ENCODE measurements at places on chromosomes 1 and 21.

DNA sequence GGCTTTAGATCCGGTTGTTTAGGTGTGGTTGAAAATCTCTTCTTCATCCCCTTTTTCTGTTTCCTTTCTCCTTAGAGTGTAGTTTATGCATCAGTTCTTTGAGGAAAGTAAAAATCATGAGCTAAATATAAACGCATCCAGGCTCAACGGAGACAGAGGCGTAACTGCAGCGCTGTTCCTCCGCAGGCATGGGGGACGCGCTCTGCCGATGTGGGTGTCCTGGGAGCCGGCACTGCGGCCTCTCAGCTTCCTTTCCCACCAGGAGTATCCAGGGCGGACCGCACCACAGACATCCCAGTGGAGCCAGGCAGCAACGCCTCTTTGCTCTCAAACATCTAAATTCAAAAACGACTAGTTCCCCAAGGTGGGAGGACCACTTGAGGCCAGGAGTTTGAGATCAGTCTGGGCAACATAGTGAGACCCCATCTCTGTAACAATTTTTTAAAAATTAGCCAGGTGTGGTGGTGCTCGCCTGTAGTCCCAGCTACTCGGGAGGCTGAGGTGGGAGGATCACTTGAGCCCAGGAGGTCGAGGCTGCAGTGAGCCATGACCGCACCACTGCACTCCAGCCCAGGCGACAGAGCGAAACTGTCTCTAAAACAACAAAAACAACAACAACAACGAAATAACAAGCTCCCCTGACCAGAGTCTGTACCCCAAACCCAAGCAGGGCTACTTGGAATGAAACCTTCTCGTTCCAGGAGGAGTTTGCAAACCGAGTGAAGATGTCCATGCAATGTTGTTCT is 16.4 kb downstream of the SLC45A1 start:
- no peak for DNase-seq

- no peak for DNase-seq
These were observed 57.5 kb upstream of the KIAA0040 start for GRCh38 chr1:175250027-175250426.

- DNase-seq = no peak
These were observed 4.5 kb downstream of the TRAF5 start for GRCh38 chr1:211331011-211331709.

DNA sequence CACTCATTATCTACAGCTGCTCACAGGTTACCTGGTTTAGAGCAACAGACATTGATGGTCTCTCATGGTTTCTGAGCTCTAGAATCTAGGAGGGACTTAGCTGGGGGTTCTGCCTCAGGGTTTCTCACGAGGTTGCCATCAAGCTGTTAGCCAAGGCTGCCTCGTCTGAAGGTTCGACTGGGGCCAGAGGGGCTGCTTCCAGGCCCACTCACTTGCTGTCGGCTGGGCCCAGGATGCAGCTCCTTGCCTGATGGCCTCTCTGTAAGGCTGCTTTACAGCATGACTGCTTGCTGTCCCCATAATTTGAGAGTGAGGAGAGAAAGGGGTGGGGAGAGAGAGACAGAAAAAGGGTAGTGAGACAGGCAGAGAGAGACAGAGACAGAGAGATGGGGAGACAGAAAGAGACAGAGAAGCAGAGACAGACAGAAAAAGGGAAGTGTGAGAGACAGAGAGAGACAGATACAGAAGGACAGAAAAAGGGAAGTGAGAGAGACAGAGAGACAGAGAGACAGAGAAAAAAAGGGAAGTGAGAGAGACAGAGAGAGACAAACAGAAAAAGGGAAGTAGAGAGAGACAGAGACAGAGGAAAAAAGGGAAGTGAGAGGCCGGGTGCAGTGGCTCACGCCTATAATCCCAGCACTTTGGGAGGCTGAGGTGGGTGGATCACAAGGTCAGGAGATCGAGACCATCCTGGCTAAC is 106.8 kb upstream of the C1orf174 start:
- no peak for DNase-seq

DNA sequence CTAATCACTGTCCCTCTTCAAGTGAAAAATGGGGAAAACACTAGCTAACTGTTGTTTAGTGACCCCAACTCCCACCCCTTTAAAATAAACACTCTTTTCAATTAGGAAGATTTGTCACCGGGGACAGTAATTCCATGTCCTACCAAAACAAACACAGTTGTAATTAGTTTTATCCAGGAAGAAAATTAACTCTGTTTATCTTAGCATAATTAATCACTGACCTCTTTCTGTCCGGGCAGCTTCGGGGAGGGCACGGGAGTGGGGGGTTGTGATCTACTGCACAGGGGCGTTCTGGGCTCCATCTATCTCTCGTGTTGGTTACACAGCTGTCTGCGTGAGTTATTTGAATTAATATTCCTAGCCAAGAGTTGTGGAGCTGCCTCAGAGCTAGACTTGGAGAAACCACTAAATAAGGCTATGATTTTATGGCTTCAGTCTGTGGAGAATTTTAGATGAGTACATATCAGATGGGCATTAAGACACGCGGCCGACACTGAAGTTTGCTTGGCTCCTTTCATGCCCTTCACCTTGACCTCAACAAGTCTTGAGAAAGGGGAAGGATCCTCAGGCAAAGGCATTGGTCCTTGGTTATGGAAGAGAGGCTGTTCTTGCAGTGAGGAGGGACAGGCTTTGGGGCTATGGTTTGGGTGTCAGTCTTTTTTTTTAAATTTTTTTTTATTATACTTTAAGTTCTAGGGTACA is 102.0 kb upstream of the TRABD2B start:
- DNase-seq = no peak

DNA sequence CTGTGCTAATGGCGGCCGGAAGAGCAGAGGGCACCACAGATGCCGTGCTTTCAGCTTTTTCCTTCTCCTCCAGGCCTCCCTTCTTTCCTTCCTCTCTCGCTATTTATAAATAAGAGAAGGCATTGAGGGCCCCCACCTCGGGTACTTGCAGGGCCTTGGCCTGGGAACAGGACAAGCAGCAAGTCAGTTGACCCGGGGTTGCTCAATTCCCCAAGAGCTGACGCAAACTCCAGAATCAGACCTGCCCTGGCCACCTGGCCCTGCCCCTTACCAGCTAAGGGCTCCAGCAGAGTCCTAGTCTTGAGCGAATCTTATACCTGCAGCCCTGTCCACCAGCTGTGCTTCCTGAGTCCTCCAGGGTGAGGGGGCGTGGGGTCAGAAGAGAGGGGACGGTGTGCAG is 13.5 kb downstream of the TNFRSF1B start:
- no peak for DNase-seq

DNA sequence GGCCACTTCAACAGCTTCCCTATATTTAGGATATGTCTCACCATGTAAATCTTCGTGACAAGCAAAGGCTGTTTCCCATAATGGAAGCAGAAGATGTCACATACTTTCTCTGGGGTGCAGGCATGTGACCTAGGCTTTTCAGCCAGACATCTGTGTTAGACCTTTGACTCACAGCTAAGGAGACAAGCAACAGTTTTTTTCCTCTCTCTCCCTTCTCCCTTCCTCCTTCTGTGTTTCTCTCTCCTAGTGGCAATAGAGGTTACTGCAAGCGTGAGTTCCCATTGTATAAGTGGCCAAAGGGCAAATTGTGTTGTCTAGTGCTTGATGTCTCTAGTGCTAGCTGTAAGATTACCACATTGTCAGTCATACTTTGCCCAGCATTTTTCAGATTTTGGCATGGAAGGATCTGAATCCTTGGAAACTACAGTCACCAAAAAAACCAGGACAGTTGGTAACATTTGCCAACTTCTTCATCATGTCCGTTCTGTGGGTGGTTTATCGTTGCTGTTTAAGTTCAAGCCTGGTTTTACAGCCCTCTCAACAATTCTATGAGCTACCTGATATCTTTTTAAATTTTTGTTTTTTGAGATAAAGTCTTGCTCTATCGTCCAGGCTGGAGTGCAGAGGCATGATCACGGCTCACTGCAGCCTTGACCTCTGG is 44.4 kb upstream of the RABGAP1L start:
- no peak for DNase-seq

- DNase-seq = no peak
These were observed 335.7 kb upstream of the SNX7 start for GRCh38 chr1:98325646-98326440.

- DNase-seq = no peak
These were observed 6.3 kb upstream of the ATP1B1 start for GRCh38 chr1:169100208-169100607.

DNA sequence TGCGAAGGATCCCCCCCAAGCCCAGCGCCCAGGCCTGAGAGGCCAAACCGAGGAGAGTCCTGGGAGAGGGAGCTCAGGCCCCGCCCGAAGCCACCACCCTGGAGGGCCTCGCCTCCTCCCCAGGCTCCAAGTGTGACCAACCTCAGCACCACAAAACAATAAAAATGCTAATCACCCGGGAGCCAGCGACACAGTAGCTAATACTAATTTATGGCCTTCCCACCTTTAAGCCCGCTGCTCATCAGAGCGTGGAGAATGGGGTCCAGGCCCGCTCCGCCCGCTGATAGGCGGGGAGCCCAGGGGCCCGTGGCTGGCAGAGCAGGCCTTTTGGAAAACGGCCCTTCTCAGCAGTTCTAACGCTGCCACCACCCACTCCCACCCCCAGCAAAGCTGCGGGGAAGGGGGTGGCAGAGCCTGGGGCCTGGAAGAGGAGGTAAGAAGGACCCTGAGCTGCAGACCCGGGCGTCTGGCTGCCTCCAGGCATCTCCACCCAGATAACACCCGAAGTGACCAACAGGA is 20.4 kb upstream of the TAS1R2 start:
- DNase-seq = no peak

DNA sequence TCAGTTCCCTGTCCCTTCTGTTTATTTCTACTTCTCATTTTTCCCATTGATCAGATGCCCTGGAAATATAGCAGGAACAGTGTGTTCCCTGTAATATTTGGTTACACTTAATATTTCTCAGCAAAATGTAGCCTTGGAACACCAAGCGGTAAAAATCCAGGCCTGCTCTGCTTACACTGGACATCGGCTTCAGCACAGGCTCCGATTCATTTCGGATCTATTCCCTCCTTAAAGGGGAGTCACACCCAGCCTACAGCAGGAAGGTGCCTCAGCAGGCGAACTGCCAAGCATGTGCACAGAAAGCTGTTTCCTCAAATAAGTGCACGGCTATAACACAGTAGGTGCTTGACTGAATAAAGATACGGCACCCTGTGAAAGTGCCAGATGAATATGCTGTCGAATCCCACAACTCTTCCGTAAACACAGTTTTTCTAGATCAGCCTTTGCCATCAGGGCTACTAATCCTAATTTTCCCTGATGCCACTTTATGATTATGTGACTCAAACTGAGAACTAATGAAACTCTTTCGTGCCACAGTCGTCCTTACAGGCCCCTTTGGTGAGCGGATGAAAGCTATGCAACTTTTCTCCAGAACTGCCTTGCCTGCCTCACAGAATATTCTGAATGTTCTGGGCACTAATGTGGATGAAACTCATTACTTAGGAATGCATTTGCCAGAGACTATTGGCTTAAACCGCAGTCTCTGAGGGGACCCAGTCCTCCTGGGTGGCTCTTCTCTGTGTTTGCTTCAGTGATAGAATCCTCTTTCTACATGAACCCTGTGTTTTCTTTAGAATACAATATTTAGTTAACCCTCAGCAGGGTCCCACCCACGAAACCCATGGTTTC is 275.5 kb upstream of the RUNX1 start:
- DNase-seq = no peak

- no peak for DNase-seq
These were observed 10.3 kb upstream of the KCNJ15 start for GRCh38 chr21:38246511-38246910.

GRCh38 chr1:228041316-228041715 is 34.5 kb downstream of the WNT3A start:
- DNase-seq = no peak

DNA sequence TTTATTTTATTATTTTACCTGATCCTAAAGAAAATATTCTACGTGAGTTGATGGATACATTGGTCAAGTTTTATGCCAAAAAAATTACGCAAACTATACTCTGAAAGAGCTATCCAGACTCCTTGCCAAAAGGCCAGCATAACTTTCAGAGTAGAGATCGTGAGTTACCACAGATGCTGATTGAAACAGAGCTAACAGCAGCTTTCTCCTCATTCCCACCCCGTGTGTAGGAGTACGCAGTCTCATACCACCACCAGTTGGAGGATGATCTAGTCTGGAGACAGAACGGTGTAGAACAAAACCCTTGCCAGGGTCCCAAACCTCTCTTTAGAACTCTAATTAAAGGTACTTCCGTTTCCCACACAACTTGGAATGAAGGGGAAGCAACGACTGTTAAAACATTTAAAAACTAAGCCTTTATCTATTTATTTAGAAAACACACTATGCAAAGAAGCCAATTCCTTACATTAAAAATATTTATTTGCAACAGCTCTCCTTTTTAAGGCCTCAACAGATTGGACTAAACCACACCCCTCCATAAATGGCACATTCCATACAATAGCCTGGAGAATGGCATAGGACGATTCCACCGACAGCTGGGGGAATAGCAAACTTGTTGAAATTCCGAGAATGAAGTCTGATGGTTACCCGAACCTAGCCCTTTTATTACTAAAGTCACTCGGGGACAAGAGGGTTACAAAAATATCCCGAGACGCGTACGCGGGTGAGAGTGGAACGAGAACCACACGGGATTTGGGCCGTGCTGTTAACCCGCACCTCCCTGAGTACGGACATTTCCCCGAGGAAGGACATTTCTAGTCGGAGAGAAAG is 1.4 kb downstream of the NUCKS1 start:
- no peak for DNase-seq

GRCh38 chr1:158371188-158371953 is 17.7 kb downstream of the CD1E start:
- DNase-seq = no peak

DNA sequence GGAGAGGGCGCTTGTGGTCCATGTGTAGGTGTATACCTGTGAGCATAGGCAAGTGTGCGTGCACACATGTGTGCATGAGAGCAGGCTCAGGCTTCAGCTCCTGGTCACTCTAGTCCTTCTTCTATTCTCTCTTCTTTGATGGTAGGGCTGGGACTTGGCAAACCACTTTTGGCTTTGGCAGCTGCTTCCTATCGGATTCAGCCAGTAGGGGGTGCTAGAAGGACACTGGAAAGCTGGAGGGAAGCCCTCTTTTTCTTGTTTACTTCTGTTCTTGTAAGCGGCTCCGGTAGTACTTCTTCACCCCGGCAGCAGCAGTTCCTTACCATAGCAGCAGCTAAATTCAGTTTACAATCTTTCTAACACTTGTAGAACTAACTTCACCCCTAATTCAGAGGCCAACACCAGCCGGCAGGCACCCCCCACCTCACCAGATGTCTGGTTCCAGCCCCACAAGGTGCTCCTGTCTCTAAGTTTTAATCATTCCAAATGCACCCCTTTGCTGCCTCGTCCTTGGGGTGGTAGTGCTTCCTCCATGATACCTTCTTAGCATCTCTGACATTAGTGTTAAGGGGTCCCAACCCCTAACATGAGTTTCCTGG is 25.1 kb downstream of the NENF start:
- DNase-seq = peak; percentile 18

DNA sequence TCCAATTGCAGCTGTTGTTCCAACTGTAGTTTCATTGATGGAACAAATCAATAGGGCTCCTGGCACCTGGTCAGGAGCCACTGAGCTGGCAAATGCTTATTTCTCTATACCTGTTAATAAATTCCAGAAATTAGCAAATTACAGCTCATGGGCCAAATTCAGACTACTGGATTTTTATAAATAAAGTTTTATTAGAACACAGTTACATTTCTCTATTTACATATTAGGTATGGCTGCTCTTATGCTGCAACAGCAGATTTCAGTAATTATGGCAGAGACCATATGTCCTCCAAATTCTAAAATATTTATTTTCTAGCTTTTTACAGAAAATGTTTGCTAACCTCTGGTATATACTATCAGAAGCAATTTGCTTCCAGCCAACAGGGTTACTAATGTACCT is 47.8 kb downstream of the DUSP10 start:
- no peak for DNase-seq

- DNase-seq = peak; percentile 43
These were observed 22.1 kb downstream of the EIF2D start for GRCh38 chr1:206590025-206590758.

- no peak for DNase-seq
These were observed 93.7 kb downstream of the TNNI3K start for GRCh38 chr1:74328851-74329250.
